ENCODE measurements at places on chromosomes 2 and 18.
A peak's percentile ranks its signal among the peaks of the same experiment; 100 is the strongest.

GRCh38 chr2:120564213-120565094, 171.2 kb upstream of the GLI2 start:
- DNase-seq: no peak

GRCh38 chr2:227192491-227192890, 28.1 kb downstream of the COL4A3 start:
- DNase-seq: no peak

DNA sequence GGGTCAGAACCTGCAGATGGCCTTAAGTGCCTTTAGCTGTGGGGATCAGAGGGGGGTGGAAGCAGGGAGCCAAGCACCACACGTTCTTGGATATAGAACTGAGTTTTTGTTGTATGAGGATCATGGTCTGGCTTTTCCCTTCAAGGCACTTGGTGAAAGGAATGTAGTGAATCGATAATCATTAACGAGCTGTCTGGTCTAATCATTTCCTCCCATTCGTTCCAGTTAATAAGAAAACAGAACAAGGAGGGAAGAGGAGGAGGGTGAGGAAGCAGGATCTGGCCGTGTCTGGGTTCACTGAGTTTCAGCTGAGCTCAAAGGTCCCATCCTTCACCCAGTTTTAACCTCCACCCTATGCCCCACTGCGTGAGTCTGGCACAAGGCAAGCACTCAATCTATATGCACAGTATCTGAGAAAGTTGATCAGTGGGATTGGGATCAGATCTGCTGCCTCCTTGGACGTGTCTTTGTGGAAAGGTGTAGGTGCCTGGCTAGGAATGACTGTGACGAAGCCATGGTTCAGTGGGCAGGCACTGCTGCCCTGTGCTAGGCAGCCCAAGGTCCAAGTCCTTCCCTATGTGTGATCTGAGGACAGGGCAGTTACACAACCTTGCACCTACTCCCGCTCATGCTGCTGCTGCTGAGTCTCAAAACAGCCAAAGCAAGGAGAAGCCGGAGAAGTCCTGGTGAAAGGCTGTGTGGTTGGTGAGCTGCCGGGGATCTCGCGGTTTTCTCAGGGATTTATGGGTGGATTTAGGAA, 54.8 kb downstream of the GALNT14 start:
- no peak for DNase-seq

DNA sequence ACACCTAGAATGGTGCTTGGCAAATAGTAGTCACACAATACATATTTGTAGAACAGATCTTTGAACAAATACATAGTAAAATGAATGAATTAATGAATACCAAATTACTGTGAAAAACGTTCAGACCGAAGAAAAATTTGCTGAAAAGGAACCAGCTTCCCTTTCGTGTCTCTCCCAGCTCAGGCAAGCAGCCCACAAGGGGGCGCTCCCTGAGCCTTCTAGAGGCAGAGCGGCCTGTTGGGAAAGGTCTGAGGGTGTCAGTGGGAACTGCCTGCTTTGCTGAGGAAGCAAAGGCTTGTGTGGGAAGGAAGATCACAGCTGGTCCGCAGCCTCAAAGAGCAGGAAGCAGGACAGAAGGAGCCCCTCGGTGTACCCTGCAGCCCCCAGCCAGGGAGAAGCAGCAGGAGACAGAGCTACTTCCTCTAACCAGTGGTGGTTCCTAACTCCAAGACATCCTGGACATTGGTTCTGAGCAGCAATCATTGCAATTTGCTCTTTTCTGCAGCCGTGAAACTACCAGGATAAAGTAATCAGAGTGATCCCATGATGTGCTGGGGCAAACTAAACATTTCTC, 231.1 kb downstream of the ANKRD30B start:
- DNase-seq: no peak

- no peak for DNase-seq
Observed at GRCh38 chr18:60732143-60732542, 359.6 kb upstream of the MC4R start.

GRCh38 chr2:233822781-233823730, 31.3 kb downstream of the HJURP start:
- peak; percentile 4 for DNase-seq

DNA sequence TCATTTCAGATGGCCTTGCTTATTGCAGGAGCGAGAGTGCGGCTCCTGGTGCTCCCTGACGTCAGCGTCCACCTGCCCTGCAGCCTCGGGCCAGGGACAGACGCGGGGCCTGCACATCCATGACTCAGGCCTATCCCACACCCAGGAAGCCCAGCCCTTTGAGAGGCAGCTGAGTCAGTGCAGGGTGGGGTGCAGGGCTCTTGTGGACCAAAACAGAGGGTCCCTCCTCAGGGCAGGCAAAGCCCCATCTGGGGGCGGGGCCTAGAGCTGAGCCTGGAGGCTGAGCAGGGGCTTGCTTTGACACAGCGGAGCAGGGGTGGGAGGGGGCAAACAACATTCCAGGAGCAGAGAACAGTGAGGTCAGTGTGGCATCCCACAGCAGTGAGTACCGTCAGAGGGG, 7.7 kb upstream of the ARHGEF4 start:
- DNase-seq: no peak

DNA sequence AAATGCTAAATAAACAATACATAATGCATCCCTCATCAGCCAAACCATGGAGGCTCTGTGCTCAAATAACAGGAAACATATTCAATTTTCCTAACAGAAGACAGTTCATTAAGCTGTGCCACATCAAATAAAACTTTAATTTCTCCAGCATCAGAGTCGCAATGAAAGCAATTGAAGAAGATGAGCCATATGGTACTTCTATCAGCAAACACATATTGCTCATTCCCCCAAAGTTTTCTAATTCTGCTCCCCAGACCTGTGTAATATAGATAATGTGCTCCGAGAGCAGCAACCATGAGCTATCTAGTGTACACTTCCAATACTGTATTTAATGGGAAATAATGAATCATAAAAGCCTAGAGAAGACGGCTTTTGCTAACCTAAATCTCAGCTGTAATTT, 263.2 kb downstream of the MEIS1 start:
- no peak for DNase-seq

GRCh38 chr2:164826293-164827243, 15.1 kb downstream of the COBLL1 start:
- DNase-seq: no peak

GRCh38 chr2:156115338-156115737, 217.2 kb downstream of the NR4A2 start:
- no peak for DNase-seq

- no peak for DNase-seq
Observed at GRCh38 chr18:49460976-49461601, 644 bp upstream of the DYM start.

DNA sequence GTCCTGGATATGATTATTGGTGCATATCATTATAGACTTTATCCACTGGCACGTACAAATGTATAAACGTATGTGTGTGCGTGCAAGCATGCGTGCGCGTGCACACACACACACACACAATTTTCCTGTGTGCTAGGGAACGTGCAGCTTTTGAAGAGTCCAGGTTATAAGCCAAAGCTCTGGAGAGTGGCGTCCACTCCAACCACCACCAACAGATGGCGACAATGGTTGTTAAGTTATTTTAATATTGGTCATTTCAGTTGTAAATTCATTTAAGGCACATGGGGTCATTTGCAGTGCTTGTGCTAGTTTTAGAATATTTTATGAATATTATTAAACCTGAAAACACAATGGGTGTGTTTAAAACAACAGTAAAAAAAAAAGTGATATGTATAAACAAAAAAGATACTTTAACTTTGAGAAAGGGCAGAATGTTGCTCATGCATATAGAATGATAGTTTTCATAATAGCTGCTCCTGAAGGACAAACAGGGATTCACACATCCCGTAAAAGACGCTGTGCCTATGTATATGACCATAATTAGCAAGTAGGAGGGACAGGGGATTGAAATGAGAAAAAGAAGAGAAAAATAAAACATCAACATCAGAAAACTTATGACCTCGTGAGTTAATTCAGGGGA, 124.2 kb upstream of the ITGB6 start:
- peak; percentile 55 for DNase-seq

- no peak for DNase-seq
Observed at GRCh38 chr2:195514365-195514764, 142.7 kb upstream of the SLC39A10 start.

- no peak for DNase-seq
Observed at GRCh38 chr2:132542953-132543569, 126.5 kb downstream of the GPR39 start.

- no peak for DNase-seq
Observed at GRCh38 chr2:47067788-47068407, 87.2 kb downstream of the STPG4 start.

GRCh38 chr2:212117926-212118325, 420.7 kb downstream of the ERBB4 start:
- no peak for DNase-seq

GRCh38 chr2:120859814-120860578, 124.3 kb downstream of the GLI2 start:
- no peak for DNase-seq

DNA sequence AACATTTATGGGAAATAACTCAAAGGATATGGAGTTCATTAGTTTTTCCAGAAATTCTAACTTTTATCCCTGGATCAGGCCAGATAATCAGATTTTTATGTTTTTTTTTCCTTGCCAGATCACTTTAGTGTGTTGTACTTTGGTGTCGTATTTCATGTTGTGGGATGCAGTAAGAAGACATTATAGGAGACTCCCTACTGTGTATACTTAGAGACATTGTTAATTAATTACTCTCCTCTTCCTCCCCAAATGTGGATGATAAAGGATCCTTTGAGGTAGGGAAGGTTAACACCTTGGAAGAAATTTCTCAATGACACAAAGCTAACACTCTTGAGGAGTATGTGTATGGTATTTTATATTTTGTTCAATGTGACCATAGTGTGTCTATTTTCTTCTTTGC, 120.5 kb downstream of the LYPD6B start:
- no peak for DNase-seq

- DNase-seq: no peak
Observed at GRCh38 chr2:118902266-118903028, 39.5 kb upstream of the MARCO start.
